Vagina (tissue), 2 donors: ENCODE measurements at places on chromosomes 4 and X.

GRCh38 chrX:77493677-77494553 is 46.7 kb downstream of the FGF16 start:
- no peaks in the 10 kb centered on the region for H3K36me3 ChIP-seq
- no peak overlapping the region for H3K27ac ChIP-seq
- no peaks in the 10 kb centered on the region for H3K4me1 ChIP-seq
- DNase-seq, result no peak
- no peak overlapping the region for H3K4me3 ChIP-seq
- H3K27me3 ChIP-seq, result no peaks in the 10 kb centered on the region

DNA sequence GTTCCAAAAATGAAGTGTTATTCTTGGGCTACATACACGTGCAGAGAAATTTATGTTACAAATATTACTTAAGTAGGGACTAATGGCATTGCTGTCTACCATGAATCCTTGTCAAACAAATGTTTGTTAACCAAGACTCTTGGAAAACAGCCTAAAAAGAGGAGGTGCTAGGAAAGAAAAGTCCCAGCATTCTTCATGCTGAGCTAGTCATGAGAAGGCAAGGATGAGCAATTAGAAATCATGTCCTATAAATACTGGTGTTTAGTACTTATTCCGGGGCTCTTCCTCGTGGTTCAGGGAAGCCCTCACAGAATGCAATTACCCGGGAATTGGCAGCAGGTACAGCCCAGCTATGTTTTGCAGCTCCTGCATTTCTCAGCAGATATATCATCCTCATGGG is 378.1 kb upstream of the FTHL17 start:
- H3K4me1 ChIP-seq, result no peaks in the 10 kb centered on the region
- no peak overlapping the region for H3K4me3 ChIP-seq
- no peaks in the 10 kb centered on the region for H3K27me3 ChIP-seq
- H3K27ac ChIP-seq, result no peak overlapping the region
- no peaks in the 10 kb centered on the region for H3K36me3 ChIP-seq
- no peak for DNase-seq

GRCh38 chr4:21769404-21770147 is 179.0 kb downstream of the KCNIP4 start:
- H3K27ac ChIP-seq, result no peak overlapping the region
- no peak overlapping the region for H3K4me3 ChIP-seq
- no peaks in the 10 kb centered on the region for H3K36me3 ChIP-seq
- DNase-seq, result no peak
- no peaks in the 10 kb centered on the region for H3K4me1 ChIP-seq
- no peaks in the 10 kb centered on the region for H3K27me3 ChIP-seq

GRCh38 chr4:169184236-169184635 is 86.5 kb downstream of the SH3RF1 start:
- H3K27ac ChIP-seq, result no peak overlapping the region
- peaks cover 22% of the 10 kb centered on the region for H3K4me1 ChIP-seq
- H3K27me3 ChIP-seq, result no peaks in the 10 kb centered on the region
- H3K4me3 ChIP-seq, result no peak overlapping the region
- DNase-seq, result no peak
- no peaks in the 10 kb centered on the region for H3K36me3 ChIP-seq

DNA sequence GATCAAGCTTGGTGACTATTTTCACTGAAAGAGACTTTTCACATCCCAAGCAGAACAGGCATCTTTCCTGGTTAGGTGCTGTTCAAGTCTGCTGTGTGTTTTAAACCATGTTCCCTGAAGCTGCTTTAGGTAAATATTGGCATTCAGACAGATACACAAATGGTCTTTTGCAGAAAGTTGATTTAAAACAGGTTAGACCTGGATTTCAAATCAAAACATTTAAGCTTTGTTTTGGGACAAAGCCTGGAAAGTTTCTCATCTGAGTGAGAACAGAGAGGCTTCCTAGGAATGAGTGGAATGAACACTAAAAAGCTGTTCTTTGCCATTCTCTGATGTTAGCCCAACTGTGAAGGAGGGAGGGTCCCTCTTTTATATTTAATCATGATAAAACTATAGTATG is 10.1 kb downstream of the ANXA3 start:
- no peak overlapping the region for H3K4me3 ChIP-seq
- H3K27ac ChIP-seq, result no peak overlapping the region
- no peaks in the 10 kb centered on the region for H3K36me3 ChIP-seq
- no peak for DNase-seq
- no peaks in the 10 kb centered on the region for H3K27me3 ChIP-seq
- no peaks in the 10 kb centered on the region for H3K4me1 ChIP-seq

GRCh38 chrX:110420771-110421499 is 62.3 kb downstream of the RTL9 start:
- DNase-seq, result no peak
- H3K27me3 ChIP-seq, result no peaks in the 10 kb centered on the region
- H3K4me1 ChIP-seq, result no peaks in the 10 kb centered on the region
- H3K27ac ChIP-seq, result no peak overlapping the region
- H3K4me3 ChIP-seq, result no peak overlapping the region

DNA sequence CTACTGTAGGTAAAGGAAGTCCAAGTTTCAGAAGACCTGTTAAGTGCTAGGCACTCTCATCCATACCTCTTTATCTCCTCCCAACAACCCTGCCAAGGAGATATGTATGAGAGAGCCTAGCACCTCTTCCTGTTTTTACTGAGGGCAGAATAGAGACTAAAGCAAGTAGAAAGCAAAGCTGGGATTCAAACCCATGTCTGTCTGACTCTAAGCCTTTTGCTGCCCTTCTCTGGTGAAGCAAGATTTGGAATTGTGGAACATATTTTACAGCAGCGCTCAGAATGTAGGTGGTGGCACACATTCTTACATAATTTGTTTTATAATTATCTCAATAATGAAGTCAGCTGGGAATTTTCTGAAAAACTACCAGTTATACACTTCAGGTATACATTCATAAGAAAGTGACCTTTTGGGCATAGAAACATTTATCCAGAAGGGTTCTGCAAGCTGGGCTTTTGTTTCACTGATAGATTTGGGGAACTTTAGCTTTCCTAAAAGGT is 41.7 kb downstream of the SEPTIN11 start:
- no peak overlapping the region for H3K4me3 ChIP-seq
- no peaks in the 10 kb centered on the region for H3K36me3 ChIP-seq
- H3K4me1 ChIP-seq, result peaks cover 9% of the 10 kb centered on the region
- H3K27me3 ChIP-seq, result no peaks in the 10 kb centered on the region

- no peak overlapping the region for H3K4me3 ChIP-seq
- DNase-seq, result no peak
- H3K27me3 ChIP-seq, result no peaks in the 10 kb centered on the region
- no peaks in the 10 kb centered on the region for H3K4me1 ChIP-seq
- H3K27ac ChIP-seq, result no peak overlapping the region
- H3K36me3 ChIP-seq, result no peaks in the 10 kb centered on the region
Measured at GRCh38 chrX:37701588-37701987, 16.0 kb downstream of the XK start.

DNA sequence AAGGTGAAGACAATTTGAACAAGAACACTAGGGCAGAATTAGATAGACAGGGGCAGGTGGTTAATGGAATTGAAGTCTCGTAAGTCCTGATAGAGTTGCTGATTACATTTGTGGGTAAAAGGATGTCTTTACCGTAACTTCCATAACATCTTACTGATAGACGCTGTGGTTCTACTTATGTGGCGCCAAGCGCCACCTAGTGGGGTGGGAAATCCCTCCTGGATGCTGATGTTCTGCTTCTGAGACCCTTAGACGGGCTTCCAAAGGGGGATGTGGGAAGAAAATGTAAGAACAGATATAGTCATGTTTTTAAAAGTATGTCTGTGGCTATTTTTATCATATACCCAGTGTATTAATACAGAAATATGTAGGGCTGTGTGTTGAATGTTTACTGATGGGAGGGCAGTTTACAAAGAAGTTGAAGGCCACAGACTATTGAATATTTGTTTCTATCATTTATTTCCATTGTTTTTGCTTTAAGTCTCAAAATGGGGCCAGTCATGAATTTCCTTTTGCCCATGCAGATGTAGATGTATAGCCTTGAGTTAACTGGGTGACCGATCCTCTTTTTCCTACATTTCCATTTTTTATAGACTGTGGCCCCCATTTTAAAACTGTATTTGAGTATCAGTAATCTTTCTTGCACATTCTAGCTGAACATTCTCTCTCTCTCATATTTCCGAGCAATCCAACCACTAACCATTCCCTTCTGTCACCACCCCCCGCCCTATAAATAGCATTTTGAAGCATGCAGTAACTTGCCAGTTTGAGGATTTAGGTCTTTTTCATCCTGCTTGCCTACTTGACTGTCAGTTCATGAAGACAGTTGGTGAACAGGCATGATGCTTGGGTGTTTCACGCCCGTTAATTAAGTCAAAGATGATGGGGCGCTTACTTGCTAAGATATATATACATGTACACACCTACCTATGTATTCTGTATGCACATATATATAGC is 12.1 kb upstream of the TLR8 start:
- H3K36me3 ChIP-seq, result no peaks in the 10 kb centered on the region
- H3K27me3 ChIP-seq, result no peaks in the 10 kb centered on the region
- no peak for DNase-seq
- H3K4me1 ChIP-seq, result no peaks in the 10 kb centered on the region
- H3K27ac ChIP-seq, result no peak overlapping the region

DNA sequence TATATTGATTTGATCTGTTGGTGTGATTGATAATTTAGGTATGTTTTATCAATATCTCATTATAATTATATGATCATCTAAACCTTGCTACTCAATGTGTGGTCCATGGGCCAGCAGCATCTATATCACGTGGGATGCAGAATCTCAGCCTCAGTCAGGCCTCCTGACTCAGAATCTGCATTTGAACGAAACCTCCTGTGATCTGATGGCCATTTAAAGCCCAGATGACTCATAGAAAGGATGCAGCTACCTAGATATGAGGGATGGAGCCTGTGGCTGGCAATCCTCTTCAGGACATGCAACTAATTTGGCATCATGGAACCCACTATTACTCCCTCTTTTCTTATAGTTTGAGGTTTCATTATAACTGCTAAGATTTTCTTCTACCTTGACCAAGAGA is 11.3 kb upstream of the CHRNA9 start:
- H3K27me3 ChIP-seq, result no peaks in the 10 kb centered on the region

DNA sequence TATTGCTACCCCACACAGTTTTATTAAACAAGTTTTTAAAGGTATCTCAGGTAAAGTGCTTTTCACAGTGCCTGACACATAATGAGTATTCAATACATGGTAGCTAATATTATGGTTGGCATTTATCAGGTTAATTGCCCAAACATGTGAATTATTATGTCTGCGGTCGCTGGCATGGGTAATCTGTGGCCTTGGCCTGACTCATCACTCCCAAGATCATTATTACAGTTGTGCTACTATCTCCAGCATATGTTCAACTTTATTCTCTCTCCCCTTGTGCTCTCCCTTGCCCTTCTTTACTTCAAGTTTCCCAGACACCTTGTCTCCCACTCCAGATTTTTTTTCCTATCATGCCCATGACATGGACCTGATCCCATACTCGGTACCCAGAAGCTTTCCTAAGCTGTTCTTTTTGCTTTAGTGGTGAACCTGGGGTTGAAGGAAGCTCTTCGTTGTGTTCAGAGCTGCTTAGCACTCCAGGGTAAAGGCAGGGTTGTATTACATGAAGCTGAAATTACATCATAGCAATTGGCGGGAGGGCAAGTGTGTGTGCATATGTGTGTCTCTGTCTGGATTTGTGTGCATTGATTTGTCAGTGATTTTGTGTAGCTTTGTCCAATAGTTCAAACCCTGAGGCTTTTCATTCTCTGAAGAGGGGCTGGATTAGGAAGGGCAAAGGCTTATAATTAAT is 176.5 kb upstream of the NRK start:
- no peak overlapping the region for H3K27ac ChIP-seq
- H3K27me3 ChIP-seq, result no peaks in the 10 kb centered on the region
- H3K4me1 ChIP-seq, result no peaks in the 10 kb centered on the region
- H3K36me3 ChIP-seq, result no peaks in the 10 kb centered on the region
- no peak overlapping the region for H3K4me3 ChIP-seq

GRCh38 chr4:177175473-177175872 is 134.2 kb upstream of the NEIL3 start:
- H3K36me3 ChIP-seq, result no peaks in the 10 kb centered on the region
- H3K27ac ChIP-seq, result no peak overlapping the region
- H3K4me1 ChIP-seq, result no peaks in the 10 kb centered on the region
- no peak for DNase-seq
- no peaks in the 10 kb centered on the region for H3K27me3 ChIP-seq

DNA sequence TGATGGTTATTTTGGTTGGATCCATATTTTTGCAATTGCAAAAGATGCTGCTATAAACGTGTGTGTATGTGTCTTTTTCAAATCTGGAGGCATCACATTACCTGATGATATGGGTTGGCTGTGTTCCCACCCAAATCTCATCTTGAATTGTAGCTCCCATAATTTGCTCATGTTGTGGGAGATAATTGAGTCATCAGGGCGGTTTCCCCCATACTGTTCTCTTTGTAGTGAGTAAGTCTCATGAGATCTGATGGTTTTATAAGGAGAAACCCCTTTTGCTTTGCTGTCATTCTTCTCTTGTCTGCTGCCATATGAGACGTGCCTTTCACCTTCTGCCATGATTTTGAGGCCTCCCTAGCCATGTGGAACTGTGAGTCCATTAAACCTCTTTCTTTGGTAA is 33.4 kb downstream of the APOOL start:
- no peaks in the 10 kb centered on the region for H3K36me3 ChIP-seq
- no peaks in the 10 kb centered on the region for H3K27me3 ChIP-seq
- no peak overlapping the region for H3K4me3 ChIP-seq

GRCh38 chr4:102180046-102180445 is 165.2 kb downstream of the SLC39A8 start:
- H3K27me3 ChIP-seq, result no peaks in the 10 kb centered on the region
- no peak for DNase-seq
- H3K4me3 ChIP-seq, result no peak overlapping the region
- H3K4me1 ChIP-seq, result no peaks in the 10 kb centered on the region
- no peak overlapping the region for H3K27ac ChIP-seq

DNA sequence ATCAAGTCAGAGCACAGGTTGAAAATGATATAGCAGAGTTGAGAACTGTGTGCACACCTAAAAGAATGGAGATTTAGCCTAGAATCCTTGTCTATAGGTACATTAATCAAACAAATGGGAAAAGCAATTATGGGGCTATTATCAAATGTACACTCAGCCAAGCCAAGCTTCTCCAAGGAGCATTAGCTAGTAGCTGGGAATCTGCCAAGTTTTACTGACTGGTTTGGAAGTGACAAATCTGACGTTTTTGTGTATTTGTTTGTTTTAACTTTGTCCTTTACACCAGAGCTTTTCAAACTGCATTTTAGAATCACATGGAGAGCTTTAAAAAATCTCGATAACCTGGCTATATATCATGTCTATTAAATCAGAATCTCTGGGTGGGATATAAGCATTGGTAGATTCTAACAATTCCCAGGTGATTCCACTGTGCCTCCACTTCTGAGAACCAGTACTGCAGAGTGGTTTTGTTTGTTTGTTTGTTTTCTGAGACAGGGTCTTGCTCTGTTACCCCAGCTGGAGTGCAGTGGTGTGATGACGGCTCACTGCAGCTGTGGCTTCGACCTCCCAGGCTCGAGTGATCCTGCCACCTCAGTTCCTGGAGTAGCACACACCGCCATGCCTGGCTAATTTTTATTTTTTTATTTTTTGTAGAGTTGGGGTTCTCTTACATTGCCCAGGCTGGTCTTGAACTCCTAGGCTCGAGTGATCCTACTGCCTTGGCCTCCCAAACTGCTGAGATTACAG is 279.8 kb downstream of the UNC5C start:
- H3K4me3 ChIP-seq, result no peak overlapping the region
- H3K27ac ChIP-seq, result no peak overlapping the region
- no peaks in the 10 kb centered on the region for H3K36me3 ChIP-seq
- DNase-seq, result no peak

- no peaks in the 10 kb centered on the region for H3K4me1 ChIP-seq
- H3K4me3 ChIP-seq, result no peak overlapping the region
- no peak for DNase-seq
- no peaks in the 10 kb centered on the region for H3K27me3 ChIP-seq
- H3K27ac ChIP-seq, result no peak overlapping the region
Measured at GRCh38 chrX:82087699-82088098, 885.8 kb downstream of the SH3BGRL start.
